A549 treated with CORT108297 at 1 μM for 4 hours (cell line): ENCODE measurements at places on chromosomes 2 and 18. TPM values are rescaled to one million over a fixed set of nuclear protein-coding genes. Genes with fewer than 3 reads are reported as not detected.

GAREM1 gene
- total RNA-seq, result 2.8 to 4.3 TPM (median 3.3 TPM) in 5 replicates

PROC gene
- total RNA-seq, result 2.9 to 4.2 TPM (median 3.9 TPM) in 5 replicates

MROH2A gene
- 0.09 to 0.20 TPM (median 0.15 TPM) in 4 of 5 replicates, not detected in the other for total RNA-seq

HOXD13 gene
- 0.16 to 0.27 TPM (median 0.23 TPM) in 5 replicates for total RNA-seq

TUBA4B gene
- 0.30 to 0.56 TPM (median 0.37 TPM) in 5 replicates for total RNA-seq

FBXO15 gene
- 0.58 to 1.2 TPM (median 0.96 TPM) in 5 replicates for total RNA-seq

POTEJ gene
- not detected in 5 replicates for total RNA-seq

LYPD6 gene
- 0.06 to 0.19 TPM (median 0.06 TPM) in 4 of 5 replicates, not detected in the other for total RNA-seq

MRO gene
- total RNA-seq, result 0.05 to 0.10 TPM (median 0.08 TPM) in 5 replicates

ANKRD62 gene
- total RNA-seq, result not detected in 5 replicates

IAH1 gene
- 84.1 to 104 TPM (median 97.2 TPM) in 5 replicates for total RNA-seq
